ENCODE measurements at places on chromosomes 7 and 10.

- peak; percentile 35 for DNase-seq
Observed at GRCh38 chr10:118958984-118959925, 70.3 kb upstream of the NANOS1 start.

DNA sequence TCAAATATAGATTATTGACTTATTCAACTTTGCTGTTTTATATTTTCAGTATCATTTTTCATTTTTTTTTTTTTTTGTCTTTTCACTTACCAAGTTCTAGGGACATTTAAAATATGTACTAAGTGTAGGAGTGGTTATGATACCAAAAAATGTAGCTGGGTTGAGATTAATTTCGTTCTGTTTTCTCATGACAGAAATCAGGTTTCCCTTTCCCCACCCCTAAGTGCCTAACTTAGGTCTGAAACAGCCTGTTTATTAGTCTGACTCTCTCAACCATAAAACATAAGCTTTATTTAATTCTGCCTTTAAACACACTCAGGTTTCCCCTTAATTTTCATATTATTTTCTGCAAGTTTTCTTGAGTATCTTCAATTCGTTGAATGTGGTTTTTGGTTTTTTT lies 22.1 kb downstream of the TMEM106B start:
- no peak for DNase-seq

DNA sequence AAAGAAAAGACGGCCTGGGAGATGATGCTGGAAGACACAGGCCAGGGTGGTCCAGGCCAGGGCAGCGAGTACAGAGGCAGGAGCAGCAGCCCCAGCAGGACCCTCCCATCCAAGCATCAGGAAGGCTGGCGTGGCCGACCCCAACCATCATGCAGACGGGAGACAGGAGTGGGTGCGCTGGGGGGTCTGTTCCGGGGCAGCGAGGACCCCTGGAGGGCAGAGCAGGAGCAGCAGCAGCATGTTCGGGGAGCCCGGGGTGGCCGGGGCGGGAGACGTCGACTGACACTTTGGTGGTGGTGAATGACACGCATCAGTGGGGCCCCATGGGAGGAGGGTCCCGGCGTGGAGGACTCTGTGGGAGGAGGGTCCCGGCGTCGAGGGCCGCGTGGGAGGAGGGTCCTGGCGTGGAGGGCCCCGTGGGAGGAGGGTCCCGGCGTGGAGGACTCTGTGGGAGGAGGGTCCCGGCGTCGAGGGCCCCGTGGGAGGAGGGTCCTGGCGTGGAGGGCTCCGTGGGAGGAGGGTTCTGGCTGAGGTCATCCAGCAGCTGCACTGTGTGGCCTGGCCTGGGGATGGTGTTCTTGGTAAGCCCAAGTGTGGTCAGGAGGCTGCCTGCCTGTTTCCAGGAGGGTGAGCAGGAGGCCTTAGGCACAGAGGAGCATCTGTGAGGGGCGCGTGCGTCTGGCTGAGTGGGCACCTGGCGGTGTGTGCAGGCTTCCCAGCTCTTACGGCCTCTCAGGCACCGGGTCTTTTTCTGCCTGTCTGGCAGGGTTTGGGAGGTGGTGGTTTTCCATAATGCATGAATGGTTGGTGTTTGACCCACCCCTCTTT lies 38.9 kb downstream of the FAM20C start:
- DNase-seq: no peak

- no peak for DNase-seq
Observed at GRCh38 chr7:141700296-141700847, 1.6 kb downstream of the DENND11 start.

- no peak for DNase-seq
Observed at GRCh38 chr10:77993620-77994019, 35.7 kb downstream of the POLR3A start.

- no peak for DNase-seq
Observed at GRCh38 chr7:19561121-19561805, 147.6 kb downstream of the POLR1F start.

GRCh38 chr7:44395067-44395466 lies 69.7 kb upstream of the CAMK2B start:
- no peak for DNase-seq

GRCh38 chr7:38147005-38147404 lies 31.0 kb upstream of the STARD3NL start:
- no peak for DNase-seq

- DNase-seq: no peak
Observed at GRCh38 chr7:41711283-41712064, 8.6 kb upstream of the INHBA start.

DNA sequence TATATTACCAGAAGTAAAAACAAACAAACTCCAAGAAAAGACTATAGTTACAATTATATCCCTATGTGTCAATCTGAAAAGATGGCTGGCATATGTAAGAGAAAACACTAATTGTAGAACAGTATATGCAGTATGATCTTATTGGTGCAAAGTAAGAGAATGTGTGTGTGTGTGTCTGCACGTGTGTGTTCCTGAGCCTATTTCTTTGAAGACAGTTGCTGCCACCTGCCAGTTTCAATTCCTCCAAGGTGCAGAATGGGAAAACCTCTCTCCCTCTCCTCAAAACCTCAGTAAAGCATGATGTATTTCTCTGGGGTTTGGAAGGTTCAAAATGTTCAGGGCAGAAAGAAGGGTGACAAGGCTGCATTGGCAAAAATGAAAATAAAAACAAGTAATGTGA lies 8.8 kb upstream of the SFTPA1 start:
- DNase-seq: no peak

DNA sequence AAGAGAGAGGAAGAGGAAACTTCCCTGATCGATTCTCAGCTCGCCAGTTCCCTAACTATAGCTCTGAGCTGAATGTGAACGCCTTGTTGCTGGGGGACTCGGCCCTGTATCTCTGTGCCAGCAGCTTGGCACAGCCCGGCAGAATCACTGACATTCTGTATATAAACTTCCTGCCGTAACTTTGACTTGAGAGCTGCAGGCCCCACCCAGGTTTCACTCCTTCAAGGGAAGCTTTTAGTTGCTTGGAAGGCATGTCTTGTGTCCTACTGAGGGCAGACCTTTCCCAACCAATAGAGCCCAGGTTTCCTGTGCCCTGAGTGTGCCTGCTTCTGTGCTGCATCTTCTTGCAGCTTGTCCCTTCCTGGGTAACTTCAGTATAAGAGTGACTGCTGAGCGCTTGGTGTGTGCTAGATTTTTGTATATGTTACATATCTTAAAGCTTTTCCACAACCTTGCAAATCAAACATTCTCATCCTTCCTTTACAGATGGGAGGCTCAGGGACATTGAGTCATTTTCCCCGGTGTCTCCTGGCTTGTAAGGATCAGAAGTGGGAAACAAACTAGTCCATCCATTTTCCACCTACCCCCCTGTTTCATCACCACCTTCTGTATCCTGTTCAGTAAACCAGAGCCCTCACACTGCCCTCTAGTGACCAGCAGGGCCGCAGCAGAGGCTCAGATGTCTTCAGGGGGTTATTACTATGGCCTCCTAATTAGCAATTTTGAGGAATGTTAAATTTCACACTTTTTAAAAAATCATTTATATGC lies 225.2 kb upstream of the PRSS58 start:
- DNase-seq: peak; percentile 63

GRCh38 chr10:60101821-60102220 lies 195.5 kb upstream of the CCDC6 start:
- no peak for DNase-seq

Measured in dorsolateral prefrontal cortex (tissue), 122 donors.